Thyroid gland (tissue), 4 donors: ENCODE measurements at places on chromosomes 4 and X. TPM values are rescaled to one million over a fixed set of nuclear protein-coding genes. Genes with fewer than 3 reads are reported as not detected.

RASL11B gene
- 0.54 TPM for total RNA-seq

CNGA1 gene
- total RNA-seq: 0.34 TPM

GRCh38 chrX:103258275-103258674 lies 3.3 kb upstream of the TCEAL8 start:
- no peak for DNase-seq

- DNase-seq: no peak
Observed at GRCh38 chr4:176189891-176190795, 5.2 kb downstream of the SPATA4 start.

DNA sequence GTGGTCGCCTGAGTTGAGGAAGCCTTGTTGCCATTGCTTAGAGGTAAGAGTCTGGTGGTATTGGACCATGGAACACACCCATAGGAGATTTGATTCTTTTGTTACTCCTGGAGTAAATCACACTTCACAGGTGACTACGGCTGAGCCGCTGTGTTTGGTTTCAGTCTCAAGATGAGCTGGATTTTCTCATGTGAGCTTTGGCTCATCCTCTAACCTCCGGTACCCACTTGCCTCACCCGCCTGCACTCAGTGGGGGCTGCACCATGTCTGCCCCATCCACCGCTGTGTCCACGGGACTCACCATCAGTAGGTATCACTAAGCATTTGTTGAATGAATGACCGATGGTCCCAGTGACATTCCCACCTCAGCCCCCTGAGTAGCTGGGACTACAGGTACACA lies 52.7 kb downstream of the HTT-AS start:
- DNase-seq: no peak

PNCK gene
- total RNA-seq: 0.83 TPM

RPS6KA6 gene
- 23.2 TPM for total RNA-seq

- no peak for DNase-seq
Observed at GRCh38 chrX:22629105-22629725, 356.5 kb downstream of the CBLL2 start.

UPF3B gene
- total RNA-seq: 3.2 TPM

GRCh38 chrX:110046001-110046400 lies 43.1 kb downstream of the TMEM164 start:
- DNase-seq: no peak
